ENCODE measurements at places on chromosomes 12 and 14.

DNA sequence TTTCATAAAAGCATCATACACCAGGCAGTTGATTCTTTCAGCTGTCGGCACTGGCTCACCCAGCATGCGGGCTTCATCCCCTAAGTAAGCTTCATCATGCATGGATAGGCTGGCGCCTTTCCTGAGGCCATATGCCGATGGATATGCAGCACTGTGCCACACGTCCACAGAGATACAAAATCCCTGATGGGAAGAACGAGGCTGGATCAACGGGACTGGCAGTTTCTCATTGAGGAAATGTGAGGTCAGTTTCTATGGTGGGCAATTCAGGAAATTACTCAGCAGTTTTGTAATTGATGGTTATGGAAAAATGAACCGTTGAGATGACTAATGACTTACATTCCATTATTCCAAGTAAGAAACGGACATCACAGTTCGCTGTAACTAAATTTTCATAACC is 453.8 kb downstream of the TMEM121 start:
- no peak for DNase-seq

DNA sequence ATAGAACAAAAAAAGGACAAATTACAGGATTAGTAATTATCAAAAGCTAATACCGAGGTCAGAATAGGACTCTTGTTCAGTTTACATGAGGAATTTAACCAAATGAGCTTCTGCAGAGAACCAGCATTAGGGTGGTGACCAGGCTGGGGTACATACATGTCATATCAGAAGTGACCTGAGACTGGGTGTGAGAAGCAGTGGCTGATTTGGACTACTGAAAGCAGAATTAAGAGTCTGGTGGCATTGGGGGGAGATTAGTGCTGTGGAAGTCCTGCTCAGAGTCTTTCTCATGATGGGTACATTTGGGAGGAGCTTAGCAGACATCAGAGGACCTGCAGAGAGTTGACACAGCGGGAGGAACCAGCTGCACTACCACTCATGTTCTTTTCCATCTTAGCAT is 21.7 kb downstream of the TRAF3 start:
- no peak for DNase-seq

GRCh38 chr12:39723831-39724230 is 104.2 kb upstream of the ABCD2 start:
- DNase-seq, result no peak

GRCh38 chr12:109494348-109494881 is 17.0 kb downstream of the UBE3B start:
- no peak for DNase-seq

DNA sequence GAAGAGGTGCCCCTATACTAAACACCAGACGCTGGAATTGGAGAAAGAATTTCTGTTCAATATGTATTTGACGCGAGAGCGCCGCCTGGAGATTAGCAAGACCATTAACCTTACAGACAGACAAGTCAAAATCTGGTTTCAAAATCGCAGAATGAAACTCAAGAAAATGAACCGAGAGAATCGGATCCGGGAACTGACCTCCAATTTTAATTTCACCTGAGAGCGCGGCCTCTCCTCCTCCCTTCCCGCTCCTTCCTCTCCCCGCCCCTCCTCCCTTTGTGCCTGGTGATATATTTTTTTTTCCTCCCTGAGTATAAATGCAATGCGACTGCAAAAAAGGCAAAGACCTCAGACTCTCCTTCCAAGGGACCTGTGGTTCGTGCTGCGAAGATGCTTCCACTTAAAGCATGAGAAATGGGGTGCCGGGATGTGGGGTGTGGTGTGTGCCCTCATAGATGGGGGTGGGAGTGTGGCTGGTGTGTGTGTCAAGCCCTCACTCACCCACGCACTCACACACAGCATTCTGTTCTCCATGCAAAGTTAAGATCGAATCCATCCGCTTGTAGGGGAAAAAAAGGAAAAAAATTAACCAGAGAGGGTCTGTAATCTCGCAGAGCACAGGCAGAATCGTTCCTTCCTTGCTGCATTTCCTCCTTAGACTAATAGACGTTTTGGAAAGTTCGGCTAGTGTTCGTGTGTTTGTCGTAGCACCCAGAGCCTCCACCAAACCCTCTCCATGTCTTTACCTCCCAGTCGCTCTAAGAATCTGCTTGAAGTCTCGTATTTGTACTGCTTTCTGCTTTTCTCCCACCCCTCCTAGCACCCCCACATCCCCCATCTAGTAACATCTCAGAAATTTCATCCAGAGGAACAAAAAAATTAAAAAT is 4.5 kb downstream of the HOXC10 start:
- DNase-seq, result no peak

- DNase-seq, result no peak
These were observed 1.6 kb downstream of the TMEM260 start for GRCh38 chr14:56581041-56581727.

DNA sequence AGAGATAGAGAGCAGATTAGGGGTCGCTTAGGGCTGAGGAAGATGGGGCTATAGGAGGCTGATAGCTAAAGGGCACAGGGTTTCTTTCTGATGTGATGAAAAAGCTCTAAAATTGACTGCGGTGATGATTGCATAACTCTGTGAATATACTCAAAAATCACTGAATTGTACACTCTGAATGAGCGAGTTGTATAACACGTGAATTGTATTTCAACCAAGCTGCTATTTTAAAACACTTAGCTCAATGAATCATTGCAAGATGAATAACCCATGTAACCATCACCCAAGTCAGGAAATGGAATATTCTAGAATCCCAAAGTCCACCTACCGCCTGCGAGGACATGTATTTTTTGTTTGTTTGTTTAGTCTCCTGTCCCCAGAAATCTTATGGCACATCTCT is 60.1 kb upstream of the CCND2 start:
- DNase-seq, result no peak

DNA sequence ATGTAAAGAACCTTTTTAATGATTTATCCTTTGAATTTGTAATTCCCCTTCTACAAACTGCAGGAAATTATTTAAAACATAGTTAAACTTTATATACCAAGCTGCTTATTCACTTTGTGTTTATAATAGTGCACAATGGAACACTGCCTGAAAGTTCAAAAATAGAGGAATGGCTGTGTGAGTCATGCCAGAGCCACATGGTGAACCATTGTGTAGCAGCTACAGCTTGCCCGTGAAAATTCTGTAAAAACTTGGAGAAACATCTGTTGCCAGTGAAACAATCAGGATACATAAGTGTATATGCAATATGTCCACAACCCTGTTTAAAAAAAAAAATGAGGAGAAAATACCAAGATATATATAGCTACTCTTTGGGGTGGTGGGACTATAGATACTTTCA is 59.5 kb downstream of the VEZT start:
- no peak for DNase-seq

DNA sequence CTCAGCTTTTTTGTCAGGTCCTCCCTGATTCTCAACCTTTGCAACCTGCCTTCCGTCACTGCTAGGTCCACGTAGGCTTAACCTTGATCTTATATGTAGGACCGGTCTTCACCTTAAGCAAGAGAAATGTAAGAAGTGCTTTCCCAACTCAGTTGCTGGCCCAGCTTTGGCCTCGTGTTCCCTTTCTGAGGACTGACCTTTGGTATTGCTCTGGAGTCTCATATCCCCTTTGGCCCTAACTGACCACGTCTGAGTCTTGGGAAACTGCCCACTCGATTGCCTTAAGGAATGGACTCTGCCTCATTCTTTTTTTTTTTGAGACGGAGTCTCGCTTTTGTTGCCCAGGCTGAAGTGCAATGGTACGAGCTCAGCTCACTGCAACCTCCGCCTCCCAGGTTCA is 8.0 kb downstream of the ACOT6 start:
- DNase-seq, result no peak

DNA sequence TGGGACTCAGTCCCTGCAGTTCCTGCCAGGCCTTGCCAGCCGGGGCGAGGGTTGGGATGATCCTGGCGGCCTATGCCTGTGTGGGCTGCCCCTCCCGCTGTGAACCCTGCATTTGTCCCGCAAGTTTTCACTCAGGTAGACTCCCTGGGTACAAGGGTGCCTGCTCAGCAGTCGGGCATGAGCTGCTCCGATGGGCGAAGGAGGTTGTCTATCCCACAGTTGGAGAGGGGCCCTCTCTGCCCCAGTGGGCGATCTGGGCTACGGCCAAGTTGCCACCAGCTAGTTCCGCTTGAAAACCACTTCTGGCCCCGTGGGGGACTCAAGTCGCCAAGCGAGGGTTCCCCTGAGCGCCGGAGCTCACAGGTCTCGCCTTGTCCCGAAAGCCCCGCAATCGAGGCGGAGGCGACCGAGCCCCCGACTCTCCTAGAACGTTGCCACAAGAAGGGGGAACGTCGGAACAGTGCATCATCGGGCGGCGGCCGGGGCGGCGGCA is 365 bp upstream of the TPI1 start:
- no peak for DNase-seq

DNA sequence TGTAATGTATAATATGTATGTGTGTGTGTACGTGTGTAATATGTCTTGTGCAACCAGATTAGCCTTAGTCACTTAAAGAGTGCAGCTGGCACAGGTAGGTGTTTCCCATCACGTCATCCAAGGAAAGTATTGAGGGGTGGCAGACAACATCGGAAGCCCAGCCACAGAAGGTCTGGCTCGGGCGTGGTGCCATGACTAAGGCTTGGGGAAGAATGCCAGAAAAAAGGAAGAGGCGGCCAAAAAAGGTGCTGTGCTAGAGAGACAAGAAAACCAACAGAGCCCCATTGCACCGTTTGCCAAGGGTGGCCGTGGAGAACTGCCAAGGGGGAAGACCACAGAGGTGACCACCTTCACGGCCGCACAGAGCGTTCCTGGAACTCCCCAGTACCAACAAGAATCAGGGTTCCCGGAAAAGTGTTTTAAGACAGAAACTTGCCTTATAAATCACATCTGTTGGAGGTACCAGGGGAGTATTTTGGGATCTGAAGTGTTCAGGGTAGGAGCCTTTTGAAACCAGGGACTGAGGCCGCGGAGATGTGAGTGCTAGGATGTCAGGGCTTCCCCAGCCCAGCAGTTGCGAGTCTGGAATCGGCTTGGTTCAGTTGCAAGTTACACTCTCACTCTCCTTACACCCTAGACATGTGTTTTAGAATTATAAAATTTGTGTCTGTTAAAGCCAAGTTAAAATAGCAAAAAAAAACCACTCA is 131.2 kb upstream of the DYRK2 start:
- DNase-seq, result no peak

- no peak for DNase-seq
These were observed 4.3 kb upstream of the BCDIN3D start for GRCh38 chr12:49847161-49847560.

- DNase-seq, result no peak
These were observed 157.8 kb upstream of the NUDT4 start for GRCh38 chr12:93219947-93220346.

- no peak for DNase-seq
These were observed 69.1 kb downstream of the FOXN3 start for GRCh38 chr14:89347885-89348284.

DNA sequence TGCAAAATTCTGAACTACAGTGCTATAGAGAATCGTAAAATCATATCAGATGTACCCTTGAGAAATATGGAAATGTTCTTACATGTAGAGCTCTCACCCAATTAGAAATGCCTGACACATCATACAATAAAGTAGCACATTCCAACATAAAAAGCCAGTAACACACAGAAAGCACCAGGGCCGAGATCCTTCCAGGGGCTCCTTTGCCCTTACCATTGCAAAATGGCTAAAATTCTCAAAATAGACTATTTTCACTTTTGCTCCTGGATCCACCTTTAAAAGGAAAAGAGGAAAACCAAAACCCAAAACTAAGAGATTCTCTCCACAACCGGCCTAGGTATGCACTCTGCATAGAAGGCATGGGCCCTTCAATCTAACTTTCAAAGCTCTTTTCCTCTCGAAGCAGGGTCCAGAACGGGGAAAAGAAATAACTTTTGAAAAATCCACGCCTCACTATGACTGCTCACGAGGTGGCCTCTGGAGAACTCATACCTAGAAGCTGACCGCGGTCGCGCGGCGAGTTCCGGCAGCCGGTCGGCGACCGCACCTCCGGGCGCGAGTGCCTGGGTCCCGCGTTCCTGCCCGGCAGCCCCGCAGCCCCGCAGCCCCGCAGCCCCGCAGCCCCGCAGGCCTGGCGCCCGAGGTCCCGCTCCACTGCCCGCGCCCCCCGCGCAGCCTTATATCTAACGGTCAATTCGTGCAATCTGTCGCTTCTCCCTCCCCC is 2.7 kb downstream of the OTX2 start:
- DNase-seq, result no peak

DNA sequence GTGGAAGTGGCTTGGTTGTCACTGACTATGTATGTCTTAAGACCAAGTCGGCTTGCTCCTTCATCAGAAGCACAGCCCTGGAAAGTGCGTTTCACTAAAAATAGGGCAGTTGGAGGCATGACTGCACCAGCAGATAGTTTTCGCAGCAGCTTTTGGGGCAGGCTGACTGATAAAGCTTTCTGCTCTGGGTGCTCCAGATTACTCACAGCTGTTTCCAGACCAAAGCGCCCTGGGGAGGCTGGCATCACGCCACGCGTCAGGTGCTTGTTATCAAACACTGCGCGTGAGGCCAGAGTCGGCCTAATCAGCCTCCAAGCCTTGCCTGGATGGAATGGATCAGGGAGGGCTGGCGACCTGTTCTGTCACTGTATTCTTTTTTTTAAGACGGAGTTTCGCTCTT is 13.3 kb upstream of the LRRC10 start:
- DNase-seq, result no peak

GRCh38 chr12:42853370-42854140 is 264.0 kb upstream of the PRICKLE1 start:
- no peak for DNase-seq
